PC-3 (cell line): ENCODE measurements at places on chromosomes 16 and 17. TPM values are rescaled to one million over a fixed set of nuclear protein-coding genes. Genes with fewer than 3 reads are reported as not detected.

DNA sequence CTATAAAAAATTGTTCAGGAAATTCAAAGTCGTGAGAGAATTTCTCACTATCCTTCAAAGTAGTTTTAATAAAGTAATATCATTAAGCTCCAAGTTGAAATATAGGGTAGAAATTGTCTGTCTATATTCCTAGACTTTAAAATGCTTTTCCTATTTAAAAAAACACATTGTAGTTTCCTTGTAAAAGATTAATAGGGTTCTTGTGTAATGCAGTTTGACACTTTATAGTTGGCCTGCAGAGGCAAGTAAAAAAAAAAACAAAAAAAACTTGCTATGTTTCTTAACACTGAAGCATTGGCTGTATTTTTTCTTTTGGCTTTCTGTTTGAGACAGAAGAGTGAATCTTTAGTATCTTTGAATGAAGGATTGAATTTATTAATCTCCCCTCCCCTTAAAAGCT lies 17.4 kb downstream of the CPD start:
- H3K27ac ChIP-seq = no peak overlapping the region
- no peaks in the 10 kb centered on the region for H3K27me3 ChIP-seq
- DNase-seq = no peak
- H3K4me1 ChIP-seq = no peaks in the 10 kb centered on the region

GRCh38 chr16:85905110-85906095 lies 6.4 kb downstream of the IRF8 start:
- DNase-seq = no peak
- no peak overlapping the region for H3K27ac ChIP-seq
- H3K4me3 ChIP-seq = no peak overlapping the region
- no peaks in the 10 kb centered on the region for H3K4me1 ChIP-seq

ATF7IP2 gene
- total RNA-seq = 6.2 and 11.6 TPM in 2 replicates

SLC16A6 gene
- 1.2 and 1.4 TPM in 2 replicates for total RNA-seq

RNF167 gene
- 37.8 and 43.1 TPM in 2 replicates for total RNA-seq

SCGB1C2 gene
- not detected in 2 replicates for total RNA-seq

DNA sequence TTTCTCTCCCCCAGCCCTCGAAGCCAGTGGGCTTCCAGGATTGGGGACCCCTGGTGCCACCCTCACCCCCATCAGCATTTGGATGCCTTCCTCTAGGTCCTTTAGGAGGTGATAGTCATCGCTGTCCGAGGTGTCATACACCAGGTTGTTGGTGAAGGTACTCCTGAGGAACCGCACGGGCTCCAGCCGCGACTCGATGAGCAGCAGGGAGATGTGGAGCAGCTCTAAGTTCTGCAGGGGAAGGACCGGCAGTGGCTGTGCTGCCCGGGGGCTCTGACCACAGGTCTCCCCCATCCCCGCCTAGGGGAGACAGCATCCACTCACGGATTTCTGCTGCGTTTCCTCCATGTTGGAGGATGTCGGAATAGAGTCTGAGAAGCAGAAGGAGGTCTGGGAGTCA lies 962 bp downstream of the CSHL1 start:
- no peaks in the 10 kb centered on the region for H3K4me1 ChIP-seq
- no peak for DNase-seq
- no peaks in the 10 kb centered on the region for H3K36me3 ChIP-seq
- H3K27ac ChIP-seq = no peak overlapping the region

DNA sequence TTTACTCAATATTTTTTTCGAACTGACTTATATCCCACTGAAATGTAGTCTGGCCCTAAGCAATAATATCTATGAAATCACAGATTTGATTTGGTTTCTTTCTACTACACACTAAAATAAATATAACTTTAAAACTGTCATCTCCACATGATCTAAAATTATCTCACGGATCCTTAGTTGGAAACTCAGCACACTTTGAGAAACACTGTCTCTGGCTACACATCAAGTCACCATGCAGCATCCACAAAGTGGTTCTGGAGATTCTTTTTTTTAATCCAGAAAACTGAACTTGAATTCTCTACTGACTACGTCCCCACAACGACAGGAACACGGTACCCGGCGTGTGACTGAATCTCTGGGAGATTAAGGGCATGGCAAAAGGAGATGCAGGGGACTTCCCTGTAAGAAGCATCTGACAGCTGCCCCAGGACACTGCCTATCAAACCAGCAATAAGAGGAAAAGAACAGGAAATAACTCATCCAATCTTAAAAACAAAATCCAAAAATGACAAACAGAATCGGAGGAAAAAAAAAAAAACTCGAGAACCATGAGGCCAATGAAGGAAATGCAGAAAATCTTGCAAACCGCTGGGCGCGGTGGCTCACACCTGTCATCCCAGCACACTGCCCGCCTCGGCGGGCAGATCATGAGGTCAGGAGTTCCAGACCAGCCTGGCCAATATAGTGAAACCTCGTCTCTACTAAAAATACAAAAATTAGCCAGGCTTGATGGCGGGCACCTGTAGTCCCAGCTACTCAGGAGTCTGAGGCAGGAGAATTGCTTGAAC lies 141.0 kb upstream of the RCVRN start:
- no peaks in the 10 kb centered on the region for H3K36me3 ChIP-seq
- H3K4me3 ChIP-seq = no peak overlapping the region
- peaks cover 23% of the 10 kb centered on the region for H3K27me3 ChIP-seq
- no peak overlapping the region for H3K27ac ChIP-seq
- H3K4me1 ChIP-seq = no peaks in the 10 kb centered on the region
- DNase-seq = no peak

DNA sequence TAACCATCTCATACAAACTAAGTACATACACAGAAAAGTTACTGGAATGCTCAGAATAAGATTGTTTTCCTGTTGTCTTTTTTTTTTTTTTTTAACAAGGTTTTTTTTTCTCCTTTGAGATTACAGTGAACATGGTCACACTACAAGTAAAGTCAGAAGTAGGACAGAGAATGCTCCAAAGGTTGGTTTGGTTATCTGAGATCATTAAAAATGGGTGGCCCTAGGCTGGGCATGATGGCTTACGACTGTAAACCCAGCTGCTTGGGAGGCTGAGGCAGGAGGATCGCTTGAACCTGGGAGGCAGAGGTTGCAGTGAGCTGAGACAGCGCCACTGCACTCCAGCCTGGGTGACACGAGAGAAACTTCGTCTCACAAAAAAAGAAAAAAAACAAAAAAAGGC lies 6.9 kb upstream of the ST6GALNAC1 start:
- no peaks in the 10 kb centered on the region for H3K36me3 ChIP-seq
- no peak overlapping the region for H3K27ac ChIP-seq
- H3K4me1 ChIP-seq = no peaks in the 10 kb centered on the region
- H3K27me3 ChIP-seq = no peaks in the 10 kb centered on the region
- DNase-seq = no peak

- no peaks in the 10 kb centered on the region for H3K4me1 ChIP-seq
- no peaks in the 10 kb centered on the region for H3K27me3 ChIP-seq
- H3K27ac ChIP-seq = no peak overlapping the region
- no peaks in the 10 kb centered on the region for H3K36me3 ChIP-seq
- no peak overlapping the region for H3K4me3 ChIP-seq
Observed at GRCh38 chr17:37060928-37061327, 112.2 kb downstream of the AATF start.

ZG16 gene
- not detected in 2 replicates for total RNA-seq

PRSS21 gene
- not detected in 2 replicates for total RNA-seq

KRT222 gene
- total RNA-seq = not detected in 2 replicates

DNA sequence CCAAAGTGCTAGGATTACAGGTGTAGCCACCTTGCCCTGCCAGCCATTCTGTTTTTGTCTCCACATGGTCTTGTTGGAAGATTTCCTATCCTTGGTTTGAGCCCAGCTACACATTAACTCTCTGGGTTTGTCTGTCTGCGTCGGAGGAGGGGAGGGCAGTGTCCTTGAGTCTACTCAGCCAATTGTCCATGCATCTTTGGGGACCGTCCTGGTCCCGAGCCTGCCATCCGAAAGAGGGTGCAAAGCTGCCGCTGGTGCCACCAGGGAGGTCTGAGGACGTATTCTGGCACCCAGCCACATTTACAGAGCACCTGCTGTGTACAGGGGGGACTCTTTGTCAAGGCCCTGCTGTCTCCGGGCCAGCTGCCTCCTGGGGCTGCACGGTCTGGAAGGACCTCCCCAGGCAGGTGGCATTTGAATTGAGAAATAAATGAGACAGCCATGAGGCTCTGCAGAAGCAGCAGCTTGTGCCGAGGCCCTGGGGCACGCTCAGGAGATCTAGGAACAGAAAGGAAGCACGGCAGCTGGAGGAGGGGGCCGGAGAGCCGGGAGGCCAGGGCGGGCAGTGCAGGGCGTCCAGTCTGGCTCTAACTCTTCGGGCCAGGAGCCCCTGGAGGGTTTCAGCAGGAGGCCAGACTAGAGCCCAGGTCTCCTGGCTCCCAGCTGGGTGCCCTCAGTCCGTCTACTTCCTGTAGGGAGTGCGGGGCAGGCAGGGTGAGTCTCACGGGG lies 1.5 kb downstream of the CYBA start:
- H3K36me3 ChIP-seq = no peaks in the 10 kb centered on the region
- H3K4me1 ChIP-seq = no peaks in the 10 kb centered on the region
- H3K27ac ChIP-seq = no peak overlapping the region

FBXO39 gene
- total RNA-seq = not detected in 2 replicates

DNA sequence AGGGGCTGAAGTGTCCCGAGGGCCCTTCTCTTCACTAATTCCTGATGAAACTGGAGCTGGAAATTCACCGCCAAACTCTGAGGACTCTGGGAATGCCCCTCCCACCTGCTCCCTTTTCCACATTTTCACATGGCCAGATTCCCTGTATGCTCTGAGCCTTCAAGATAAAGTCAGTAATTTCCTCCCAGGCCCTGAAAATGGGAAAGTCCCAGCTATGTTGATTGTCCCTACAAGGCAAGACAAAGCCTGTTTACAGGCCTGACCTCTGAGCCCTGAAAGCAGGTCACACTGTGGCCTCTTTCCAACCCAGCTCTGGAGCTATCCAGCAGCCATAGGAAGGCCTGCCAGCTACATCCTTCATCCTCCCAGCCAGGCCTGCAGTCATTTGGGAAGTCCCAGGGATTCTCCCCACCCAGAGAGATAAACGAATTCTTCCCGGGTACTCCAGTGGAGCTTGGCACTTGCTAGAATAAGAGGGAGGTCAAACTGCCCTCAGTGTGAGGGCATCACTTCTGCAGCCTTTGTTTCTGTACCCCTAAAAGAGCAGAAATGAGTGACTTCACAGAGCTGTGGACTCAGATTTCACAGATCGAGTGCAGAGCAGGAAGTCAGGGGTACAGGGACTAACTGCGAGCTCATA lies 19.6 kb upstream of the CCL2 start:
- H3K4me1 ChIP-seq = no peaks in the 10 kb centered on the region
- H3K36me3 ChIP-seq = no peaks in the 10 kb centered on the region
- no peak for DNase-seq

- no peak overlapping the region for H3K4me3 ChIP-seq
- H3K27me3 ChIP-seq = no peaks in the 10 kb centered on the region
- H3K27ac ChIP-seq = no peak overlapping the region
- no peaks in the 10 kb centered on the region for H3K4me1 ChIP-seq
- H3K36me3 ChIP-seq = no peaks in the 10 kb centered on the region
Observed at GRCh38 chr17:37164057-37164456, 211.7 kb upstream of the C17orf78 start.

DNA sequence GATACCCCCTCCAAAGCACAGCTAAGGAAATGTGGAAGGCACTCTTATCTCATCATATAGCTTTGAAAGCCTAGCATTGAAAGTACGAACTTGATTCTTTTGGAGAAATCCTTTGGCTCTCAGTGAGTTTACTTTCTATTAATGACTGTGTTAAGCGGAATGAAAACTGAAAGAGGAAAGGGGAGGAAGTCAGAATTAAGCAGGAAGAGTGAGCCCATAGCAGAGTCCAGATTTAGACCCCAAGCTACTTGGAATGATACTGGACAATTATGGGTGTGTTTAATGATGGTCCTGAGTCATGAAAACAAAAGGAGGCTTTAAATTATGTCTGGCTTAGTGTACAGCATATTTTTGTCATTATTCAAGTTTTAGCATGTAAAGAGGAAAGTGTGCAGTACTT lies 42.2 kb downstream of the TENT4B start:
- H3K27me3 ChIP-seq = no peaks in the 10 kb centered on the region
- no peak overlapping the region for H3K4me3 ChIP-seq
- H3K27ac ChIP-seq = no peak overlapping the region
- H3K36me3 ChIP-seq = no peaks in the 10 kb centered on the region
- peaks cover 13% of the 10 kb centered on the region for H3K4me1 ChIP-seq

DNA sequence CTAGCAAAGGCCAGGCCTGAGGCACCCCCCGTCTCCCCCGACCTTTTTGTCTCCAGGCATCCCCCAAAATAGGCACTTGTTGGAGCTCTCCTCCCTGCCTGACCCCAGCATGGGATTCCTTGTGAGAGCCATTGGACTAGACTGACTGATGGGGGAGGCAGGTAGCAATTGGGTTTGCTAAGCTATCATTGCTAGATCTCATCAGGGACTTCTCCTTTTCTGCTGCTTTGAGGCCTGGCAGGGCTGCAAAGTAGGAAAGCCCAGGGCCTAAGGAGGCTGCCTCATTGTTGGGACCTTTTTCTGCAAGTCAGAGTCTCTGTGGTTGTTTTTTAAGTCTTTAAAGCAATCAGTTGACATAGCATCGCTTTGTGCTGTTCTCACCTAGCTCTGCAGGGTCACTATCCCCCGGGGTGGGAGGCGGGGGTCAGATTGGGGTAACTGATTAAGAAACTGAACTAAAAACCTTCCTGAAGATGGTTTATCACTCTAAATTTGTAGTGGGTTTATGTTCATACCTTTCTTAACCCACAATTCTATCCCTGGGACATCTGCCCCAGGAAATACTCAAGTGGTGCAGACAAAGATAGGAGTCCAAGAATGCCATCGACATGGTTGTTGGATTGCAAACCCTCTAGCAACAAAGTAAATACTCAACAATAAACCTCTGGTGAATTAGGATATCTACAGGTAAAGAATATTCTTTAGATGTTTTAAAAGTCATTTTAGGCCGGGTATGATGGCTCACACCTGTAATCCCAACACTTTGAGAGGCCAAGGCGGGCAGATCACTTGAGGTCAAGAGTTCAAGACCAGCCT lies 28.0 kb downstream of the LLGL2 start:
- H3K4me1 ChIP-seq = peaks cover 50% of the 10 kb centered on the region
- H3K27ac ChIP-seq = no peak overlapping the region
- DNase-seq = no peak
- no peaks in the 10 kb centered on the region; the same call in 1 of the 2 replicates for H3K36me3 ChIP-seq
- H3K4me3 ChIP-seq = no peak overlapping the region
